Transverse colon (tissue), 4 donors: ENCODE measurements at places on chromosomes 3 and 15.

- no peak for DNase-seq
Observed at GRCh38 chr15:34721802-34722438, 32.9 kb downstream of the GJD2 start.

DNA sequence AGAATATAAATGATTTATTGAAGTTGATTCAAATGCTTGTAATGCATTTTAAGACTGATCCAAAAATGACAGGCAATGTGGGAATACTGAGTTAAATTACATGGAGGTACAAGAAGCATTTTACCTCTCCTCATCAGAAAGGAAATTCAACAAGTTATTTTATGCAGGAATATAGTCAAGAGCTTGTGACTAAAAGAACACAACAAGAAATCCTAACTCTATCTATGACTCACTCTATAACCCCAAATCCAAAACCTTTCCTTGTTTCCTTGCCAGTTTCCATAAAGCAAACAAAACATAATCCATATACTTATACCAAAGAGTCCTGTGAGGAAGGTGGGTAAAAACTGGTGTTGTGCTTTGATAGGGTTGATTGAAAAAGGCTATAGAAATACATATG is 30.8 kb downstream of the SIN3A start:
- DNase-seq = no peak

- DNase-seq = no peak
Observed at GRCh38 chr3:151329363-151329762, at the start of gene P2RY13. Gene P2RY13, minus strand, starts transcription at chr3:151329549. Its CDS starts 21 bp downstream, at chr3:151329528.

- no peak for DNase-seq
Observed at GRCh38 chr3:76859596-76859995, 180.3 kb upstream of the ROBO2 start.

DNA sequence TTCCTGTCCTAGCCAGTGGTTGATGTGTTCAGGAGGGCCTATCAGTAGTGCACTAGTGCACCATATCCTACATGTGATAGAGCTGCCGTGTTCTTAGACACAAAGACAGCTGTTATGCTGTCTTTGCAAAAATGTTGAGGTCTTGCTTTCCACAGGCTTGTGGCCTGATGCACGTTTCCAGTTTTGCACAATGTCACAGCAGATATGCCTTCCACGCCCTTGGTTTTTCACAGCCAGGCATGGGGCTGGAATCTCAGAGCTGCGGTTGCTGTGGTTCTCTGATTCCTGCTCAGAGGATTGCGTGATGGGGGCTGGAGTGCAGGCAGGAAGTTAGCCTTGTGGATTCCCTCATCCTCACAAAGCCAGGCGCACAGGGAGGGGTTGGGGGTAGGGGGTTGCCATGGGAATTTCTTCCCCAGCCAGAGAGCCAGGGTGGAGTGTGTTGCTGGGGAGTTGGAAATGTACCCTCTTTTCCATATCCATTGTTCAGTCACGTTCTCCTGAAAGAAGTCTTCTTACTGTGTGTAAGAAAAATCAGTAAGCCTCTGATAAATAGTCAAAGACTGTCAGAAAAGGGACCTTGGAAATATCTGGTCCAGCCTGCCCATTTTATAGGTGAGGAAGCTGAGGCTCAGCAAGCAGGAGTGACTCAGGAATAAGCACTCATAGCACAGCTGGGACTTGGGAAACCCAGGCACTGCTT is 79.4 kb downstream of the SMAD3 start:
- no peak for DNase-seq

GRCh38 chr3:133521946-133522345 is 51.5 kb upstream of the CDV3 start:
- no peak for DNase-seq
